NCI-H1436 (cell line): ENCODE measurements at places on chromosomes 7 and 10.

DNA sequence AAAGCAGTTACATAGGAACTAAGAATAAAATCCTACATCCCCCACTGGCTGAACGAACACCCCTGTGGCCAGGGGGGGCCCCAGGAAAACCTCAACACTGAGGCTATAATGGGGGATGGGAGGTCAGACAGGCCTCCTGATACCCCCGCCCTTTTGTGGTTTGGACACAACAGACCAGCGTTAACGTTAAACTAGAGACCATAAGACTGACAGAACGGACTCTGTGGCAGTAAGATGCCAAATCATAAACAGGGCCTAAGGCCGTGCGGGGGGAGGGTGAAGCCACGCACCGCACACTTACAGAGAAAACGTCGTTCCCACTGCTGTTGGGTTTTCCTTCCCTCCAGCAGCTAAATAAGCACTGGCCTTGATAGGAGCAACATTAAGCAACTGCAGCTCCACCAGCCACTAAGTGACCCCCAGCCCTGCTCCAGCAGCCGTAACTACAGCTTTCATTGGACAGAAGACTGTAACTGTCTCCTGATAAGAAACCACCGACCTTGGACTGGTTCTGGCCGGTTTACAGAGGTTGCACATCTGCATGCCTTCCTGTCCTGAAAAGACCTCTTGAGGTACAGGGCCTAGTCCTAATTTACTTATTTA lies 3.4 kb upstream of the PPP2R2D start:
- DNase-seq = no peak

DNA sequence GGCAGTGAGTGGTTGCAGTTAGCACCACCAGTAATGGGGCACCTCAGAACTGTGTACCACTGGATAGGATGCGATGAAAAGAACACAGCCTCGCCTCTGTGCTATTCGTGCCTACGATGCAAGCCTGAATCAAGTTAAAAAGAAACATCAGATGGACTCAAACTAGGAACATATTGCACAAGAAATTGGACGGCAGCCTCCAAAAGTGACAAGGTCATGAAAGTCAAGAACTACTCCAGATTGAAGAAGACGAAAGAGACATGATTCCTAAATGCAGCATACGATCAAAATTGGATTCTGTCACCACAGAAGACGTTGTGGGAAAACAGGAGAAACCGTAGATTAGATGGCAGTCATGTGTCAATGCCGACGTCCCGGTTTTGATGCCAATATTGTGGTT lies 648.1 kb upstream of the FOXK1 start:
- no peak for DNase-seq

DNA sequence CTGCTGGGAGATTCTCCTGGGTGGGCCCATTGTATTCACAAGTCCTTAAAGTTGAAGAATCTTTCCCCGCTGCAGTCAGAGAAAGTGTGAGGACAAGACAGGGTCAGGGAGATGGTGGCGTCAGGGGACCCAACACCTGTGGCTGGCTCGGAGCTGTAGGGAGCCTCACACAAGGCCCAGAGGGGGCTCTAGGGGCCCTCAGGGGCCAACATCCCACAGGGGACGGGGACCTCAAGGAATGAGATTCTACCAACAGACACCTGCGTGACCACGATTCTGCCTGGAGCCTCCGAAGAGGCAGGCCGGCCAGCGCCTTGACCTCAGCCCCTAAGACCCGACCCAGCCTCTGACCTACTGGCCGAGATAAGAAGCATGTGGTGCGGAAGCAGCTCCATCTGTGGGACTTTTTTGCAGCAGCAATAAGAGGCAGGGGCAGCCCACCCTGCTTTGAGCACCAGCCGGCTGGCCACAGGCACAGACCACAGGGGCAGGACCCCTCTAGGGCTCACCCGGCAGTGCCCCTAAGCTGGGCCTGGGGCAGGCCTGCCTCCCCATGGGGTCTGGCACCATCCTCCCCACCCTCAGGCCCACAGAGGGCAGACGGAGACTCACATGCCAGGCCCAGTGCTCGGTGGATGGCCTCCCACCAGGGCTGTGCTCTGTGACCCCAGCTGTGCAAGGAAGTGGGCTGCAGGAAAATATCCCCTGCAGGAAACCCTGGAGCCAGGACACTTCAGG lies 13.2 kb downstream of the RASGEF1A start:
- DNase-seq = no peak

GRCh38 chr7:30548845-30549244 lies 44.2 kb upstream of the GGCT start:
- peak; percentile 71 for DNase-seq

DNA sequence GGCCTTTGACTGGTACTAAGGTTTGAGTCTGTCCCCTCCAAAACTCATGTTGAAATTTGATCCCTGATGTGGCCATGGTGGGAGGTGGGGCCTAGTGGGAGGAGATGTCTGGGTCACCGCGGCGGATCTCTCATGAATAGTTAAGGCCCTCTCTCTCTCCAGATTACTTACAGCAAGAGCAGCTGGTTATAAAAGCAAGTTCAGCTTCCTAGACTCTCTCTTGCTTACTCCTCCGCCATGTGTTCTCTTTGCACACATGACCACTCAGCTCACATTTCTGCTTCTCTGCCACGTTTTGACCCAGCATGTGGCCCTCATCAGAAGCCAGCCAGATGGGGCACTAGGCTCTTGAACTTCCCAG lies 29.9 kb upstream of the ZMIZ1 start:
- DNase-seq = no peak

GRCh38 chr10:93352638-93353383 lies 129.3 kb downstream of the MYOF start:
- peak; percentile 13 for DNase-seq

GRCh38 chr7:150801242-150801945 lies 825 bp downstream of the TMEM176A start:
- DNase-seq = no peak

DNA sequence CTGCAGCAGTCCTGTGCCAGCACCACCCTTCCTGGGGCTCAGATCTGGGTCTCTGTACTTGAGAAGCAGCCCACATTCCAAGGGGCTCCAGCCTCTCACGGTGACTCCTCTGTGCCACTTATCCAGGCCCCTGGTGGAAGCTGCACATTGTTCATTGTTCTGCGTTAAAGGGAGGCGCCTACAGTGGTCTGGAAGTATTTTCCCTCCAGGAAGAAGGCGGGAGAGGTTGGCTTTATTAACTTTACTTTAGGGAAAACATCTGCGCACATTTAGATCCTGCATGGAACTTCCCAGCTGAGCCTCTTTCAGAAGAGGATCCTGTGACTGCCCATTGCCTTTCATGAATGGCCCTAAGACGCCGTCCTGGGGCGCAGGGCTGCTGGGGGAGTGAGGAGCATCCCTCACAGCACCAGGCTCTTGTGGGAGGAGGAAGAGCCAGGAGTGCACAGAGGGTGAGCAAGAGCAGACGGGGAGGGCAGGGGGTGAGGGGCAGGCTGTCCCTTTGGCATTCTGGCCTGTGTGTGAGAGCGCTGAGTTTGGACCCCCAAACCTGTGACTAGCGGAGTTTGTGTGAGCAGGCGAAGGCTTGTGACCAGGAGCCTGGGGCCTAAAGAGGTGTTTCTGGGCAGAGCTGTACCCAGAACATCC lies 98.6 kb upstream of the BTBD16 start:
- DNase-seq = no peak

- DNase-seq = no peak
Measured at GRCh38 chr7:79615871-79616640, 162.6 kb upstream of the MAGI2 start.

GRCh38 chr10:15789793-15790525 lies 70.2 kb upstream of the ITGA8 start:
- DNase-seq = no peak

DNA sequence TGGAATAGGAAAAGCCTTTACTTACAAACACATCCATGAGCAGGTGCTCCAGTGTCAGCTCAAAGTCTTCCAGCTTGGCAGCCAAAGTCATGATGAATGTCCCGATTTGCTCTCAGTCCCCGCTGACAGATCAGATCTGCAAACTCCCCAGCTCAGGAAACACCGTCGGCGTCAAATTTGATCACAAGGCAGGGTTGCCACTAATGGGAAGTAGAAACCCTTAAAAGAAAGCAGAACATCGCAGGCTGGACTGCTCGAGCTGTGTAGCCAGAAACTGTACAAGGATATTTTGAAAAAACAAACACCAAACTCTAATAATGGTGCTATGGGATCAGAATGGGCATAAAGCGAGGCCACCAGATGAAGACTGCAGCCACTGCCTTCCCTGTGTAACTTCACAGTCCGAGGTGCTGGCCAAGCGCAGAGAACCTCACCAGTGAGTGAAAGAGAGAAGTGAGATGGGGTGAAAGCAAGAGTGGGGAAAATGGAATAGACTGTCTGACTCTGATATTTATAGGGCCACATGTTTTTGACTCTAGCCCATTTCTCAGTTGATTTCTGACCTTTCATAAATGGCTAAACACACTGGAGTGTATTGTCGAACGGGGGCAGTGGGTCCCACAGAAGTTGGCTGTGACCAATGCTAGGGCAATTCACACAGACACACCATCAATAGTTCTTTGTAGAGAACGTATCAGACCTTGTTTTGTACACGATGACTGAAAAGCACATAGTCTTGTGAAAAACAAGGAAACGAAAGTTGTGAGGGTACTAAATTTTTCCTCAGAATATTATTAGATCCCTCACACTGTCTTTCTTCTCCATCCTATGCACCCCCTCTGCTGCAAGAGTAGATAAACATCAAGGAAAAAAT lies 306.2 kb downstream of the FRMD4A start:
- DNase-seq = no peak

DNA sequence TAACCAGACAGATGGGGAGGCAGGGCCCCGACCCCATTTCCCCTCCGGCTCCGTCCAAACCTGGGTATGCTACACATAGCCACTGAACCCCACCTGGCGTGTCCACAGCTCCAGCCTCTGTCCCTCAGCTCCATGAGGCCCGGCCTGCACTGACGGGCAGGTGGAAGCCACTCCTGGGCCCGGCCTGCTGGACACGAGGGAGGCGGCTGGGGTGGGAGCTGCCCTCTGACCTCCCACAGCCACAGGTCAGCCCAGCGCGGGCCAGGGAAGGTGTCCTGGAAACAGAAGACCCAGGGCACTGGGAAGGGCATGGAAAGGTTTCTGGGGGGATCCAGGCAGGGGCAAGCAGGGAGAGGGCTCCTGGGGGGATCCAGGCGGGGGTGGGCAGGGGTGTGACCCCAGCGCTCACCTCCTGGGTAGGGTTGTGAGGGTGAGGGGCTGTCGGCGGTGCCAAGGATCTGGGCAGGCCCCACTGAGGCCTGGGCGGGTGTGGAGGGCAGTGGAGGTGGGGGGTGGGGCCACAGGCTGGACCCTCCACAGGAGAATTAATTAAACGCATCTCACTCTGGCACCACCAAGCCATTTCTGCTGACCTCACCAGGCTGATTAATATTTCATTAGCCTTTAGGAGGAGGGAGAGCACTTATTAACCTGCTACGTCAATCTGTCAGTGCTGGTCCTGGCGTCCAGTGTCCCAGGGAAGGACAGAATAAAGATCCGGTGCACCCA lies 108.9 kb downstream of the UNCX start:
- no peak for DNase-seq

DNA sequence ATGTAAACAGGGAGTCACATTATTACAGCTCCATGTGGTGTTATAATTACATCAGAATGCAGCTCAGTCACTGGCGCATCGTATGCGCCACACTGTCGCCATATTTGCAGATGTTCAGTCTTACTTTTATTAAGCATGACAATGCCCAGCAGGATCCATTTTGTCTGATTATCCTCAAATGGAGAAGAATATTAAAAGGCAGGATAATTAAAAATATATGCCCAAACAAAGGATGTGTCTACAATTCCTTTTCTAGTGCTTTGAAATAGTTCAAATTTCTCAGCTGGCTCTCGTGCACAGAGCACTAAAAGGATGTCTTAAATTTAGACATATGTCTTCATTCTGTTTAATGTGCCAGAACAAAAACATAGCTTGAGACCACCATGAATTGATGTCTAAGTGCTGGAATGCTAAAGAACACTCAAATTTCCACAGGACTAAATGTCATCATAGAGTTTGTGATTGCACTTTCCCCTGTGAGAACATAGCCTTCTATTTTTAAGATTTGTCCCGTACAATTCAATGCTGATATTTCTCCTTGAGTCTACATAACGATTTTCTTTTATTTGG lies 168.0 kb downstream of the DKK1 start:
- DNase-seq = no peak
